ENCODE measurements at places on chromosomes 2 and 18. TPM values are rescaled to one million over a fixed set of nuclear protein-coding genes. Genes with fewer than 3 reads are reported as not detected.

DNA sequence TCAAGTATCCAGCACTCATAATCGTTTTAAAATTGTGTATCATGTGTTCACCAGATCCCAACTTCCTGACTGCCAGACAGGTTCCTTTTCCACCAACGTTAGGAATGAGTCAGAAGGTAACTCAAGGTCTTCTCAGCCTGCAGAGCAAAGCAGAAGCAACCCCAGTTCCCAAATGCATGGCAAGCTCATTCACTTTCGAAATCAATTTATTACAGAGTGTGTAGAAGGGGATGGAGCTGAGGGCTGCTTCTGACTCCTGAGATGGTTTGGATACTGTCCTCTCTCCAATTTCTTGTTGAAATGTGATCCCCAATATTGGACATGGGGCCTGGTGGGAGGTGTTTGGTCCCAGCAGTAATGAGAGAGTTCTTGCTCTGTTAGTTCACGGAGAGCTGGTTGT, 114.5 kb downstream of the PIEZO2 start:
- no peak for DNase-seq

Gene KLHL41
- polyA plus RNA-seq, result not detected

Gene CPLX4
- not detected for polyA plus RNA-seq

- DNase-seq, result no peak
Measured at GRCh38 chr2:235852526-235852920, 315.7 kb downstream of the GBX2 start.
